ENCODE measurements at places on chromosomes 5 and 9.

GRCh38 chr9:115034801-115035200, 83.2 kb downstream of the TNC start:
- DNase-seq = no peak

DNA sequence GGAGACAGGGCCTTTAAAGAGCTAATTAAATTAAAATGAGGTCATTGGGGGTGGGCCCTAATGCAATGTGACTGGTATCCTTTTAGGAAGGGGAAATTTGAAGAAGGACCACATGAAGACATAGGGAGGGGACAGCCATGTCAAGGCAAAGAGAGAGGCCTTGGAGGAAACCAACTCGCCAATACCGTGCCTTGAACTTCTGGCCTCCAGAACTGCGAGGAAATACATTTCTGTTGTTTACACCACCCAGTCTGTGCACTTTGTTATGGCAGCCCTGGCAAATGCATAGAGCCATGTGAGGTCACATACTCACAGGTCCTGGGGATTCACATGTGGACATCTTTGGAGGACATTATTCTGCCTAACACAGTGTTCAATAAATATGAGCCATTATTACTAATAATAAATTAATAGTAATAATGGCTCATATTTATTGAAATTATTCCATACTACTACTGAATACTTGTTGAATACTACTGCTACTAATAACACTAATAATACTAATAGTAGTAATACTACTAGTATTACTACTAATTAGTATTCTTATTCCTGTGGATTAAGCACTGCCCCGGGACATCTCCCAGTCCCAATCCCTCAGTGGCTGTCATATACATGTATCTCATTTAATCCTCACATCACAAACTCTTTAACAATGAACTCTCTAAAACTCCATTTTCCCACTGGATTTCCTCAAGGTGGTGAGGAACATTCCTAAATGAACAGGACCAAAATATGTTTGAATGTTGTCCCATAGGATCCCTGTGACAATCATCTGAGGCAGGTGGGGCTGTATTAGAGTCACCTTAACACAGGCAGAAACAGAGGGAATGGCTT, 8.4 kb downstream of the TRAF1 start:
- no peak for DNase-seq

GRCh38 chr9:82546136-82546535, 516.8 kb downstream of the RASEF start:
- DNase-seq = no peak

- DNase-seq = peak; percentile 21
Measured at GRCh38 chr9:78031444-78031892, at the start of gene GNAQ. Gene GNAQ (minus strand): TSS chr9:78031811. CDS start chr9:78031235, 576 bp downstream.

DNA sequence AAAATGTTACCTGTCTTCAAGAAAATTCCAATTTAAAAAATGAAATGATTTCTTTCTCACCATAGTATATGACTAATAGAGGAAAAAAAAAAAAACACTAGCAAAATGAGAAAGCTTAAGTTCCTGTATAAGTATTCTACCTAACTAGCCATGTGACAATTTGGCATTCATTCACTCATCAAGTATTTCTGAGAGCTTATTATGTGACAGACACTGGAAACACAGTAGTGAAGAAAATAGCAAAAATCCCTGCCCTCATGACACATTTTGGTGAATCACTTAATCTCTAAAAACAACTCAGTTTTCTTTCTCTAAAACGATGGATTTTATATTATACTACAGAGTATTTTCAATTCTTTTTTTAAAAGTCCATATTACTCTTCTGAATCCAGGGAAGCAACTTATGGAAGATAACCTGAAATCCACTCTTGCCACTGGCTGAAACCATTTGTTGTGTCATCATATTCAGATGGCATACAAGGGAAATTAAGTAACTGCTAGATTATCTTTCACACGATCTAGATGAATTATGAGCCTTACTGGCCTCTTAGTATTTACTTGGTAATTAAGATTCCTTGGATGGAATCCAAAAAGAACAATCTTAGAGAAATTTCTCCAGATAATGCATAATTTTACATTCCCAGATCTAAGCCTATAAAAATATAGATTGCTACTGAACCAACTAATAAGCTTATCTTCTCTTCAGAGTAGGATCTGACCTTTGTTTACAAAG, 5.5 kb downstream of the PTBP3 start:
- DNase-seq = no peak

- no peak for DNase-seq
Measured at GRCh38 chr5:51398875-51399642, 15.8 kb downstream of the ISL1 start.

- peak; percentile 22 for DNase-seq
Measured at GRCh38 chr9:121634329-121635261, 16.8 kb upstream of the DAB2IP start.

DNA sequence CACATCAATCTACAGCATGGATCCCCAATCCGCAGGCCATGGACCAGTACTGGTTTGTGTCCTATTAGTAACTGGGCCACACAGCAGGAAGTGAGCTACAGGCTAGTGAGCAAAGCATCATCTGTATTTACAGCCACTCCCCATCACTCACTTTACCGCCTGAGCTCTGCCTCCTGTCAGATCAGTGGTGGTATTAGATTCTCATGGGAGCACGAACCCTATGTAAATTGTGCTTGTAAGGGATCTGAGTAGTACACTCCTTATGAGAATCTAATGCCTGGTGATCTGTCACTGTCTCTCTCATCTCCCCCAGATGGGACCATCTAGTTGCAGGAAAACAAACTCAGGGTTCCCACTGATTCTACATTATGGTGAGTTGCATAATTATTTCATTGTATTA, 212.7 kb upstream of the FAM174A start:
- no peak for DNase-seq

DNA sequence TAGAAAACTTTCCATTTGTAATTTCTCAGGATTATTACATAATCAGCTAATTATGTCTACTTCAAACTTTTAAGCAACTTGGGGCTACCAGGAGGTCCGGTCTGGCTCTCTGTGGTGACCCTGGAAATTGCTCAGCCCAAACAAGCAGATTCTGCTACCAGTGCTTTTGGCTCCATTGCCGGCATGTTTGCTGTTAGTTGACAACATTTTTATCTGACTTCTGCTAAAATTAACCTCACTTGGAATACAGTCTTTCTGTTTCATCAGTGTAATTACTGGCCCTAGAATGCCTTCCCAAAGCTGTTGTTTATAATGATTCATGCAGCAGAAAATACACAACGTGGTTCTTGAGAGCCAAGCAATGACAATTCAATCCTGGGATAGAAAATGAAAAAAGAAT, 38.5 kb upstream of the FAM81B start:
- DNase-seq = no peak

DNA sequence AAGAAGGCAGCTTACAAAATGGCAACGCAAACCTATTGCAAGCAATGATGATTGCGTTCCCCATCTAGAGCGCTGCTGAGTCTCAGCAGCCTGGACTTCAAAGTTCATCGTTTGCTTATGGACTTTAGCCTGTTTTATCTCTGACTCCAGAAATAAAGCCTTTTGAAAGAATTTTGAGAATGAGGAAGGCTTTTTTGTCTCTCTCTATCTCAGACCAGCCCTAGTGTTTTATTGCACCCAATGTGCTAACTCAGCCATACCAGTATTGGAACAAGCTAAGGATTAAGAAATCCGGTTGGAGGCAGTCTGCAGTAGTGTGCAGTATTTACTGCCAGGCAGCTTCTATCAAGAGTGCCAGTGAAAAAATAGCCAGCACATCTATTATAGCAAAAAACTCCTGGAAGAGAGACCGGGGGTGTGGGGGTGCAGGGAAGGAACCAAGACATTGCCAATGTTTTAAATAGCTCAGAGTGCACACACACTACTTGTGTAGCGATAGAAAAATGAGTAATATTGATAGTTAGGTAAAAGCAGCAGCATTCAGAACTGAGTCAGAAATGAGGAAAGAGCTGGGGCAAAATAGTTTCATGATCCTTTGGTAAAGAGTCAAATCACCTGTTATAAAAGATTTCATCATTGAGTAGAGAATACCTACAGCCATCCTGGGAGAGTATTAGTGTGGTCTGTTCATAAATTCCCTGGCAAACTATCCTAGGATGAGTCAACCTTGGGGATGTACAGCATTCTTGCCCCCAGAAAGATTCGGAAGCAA, 219.0 kb downstream of the ZNF608 start:
- DNase-seq = no peak

GRCh38 chr9:13274886-13275641, 4.4 kb downstream of the MPDZ start:
- DNase-seq = no peak

- DNase-seq = peak; percentile 22
Measured at GRCh38 chr5:143605403-143606005, 202.0 kb upstream of the NR3C1 start.

GRCh38 chr5:2748179-2748860, 3.2 kb downstream of the IRX2 start:
- no peak for DNase-seq
